Hippocampal formation (tissue), 2 donors: ENCODE measurements at places on chromosomes 6 and 20.
A peak's percentile ranks its signal among the peaks of the same experiment; 100 is the strongest.

DNA sequence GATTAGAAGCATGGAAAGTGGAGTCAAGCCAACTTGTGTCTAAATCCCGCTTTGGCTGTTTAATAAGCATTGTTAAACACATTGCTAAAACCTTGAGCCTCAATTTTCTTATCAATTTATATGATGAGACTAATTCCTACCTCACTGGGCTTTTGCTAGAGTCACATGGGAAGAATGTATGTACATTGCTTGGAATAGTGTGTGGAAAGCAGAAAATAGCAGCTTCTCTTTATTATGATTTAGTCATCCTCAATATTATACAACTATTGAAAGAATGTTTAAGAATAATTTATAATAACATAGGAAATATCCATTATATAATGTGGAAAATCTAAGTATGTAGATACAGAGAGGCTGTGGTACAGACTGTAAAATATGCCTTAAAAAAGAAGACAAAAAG, 313.0 kb upstream of the CDYL start:
- no peak for DNase-seq

- no peak for DNase-seq
These were observed 57.0 kb downstream of the PRR18 start for GRCh38 chr6:166251211-166251610.

- DNase-seq, result peak; percentile 54
These were observed 39.1 kb downstream of the TMX4 start for GRCh38 chr20:7980332-7981046.

DNA sequence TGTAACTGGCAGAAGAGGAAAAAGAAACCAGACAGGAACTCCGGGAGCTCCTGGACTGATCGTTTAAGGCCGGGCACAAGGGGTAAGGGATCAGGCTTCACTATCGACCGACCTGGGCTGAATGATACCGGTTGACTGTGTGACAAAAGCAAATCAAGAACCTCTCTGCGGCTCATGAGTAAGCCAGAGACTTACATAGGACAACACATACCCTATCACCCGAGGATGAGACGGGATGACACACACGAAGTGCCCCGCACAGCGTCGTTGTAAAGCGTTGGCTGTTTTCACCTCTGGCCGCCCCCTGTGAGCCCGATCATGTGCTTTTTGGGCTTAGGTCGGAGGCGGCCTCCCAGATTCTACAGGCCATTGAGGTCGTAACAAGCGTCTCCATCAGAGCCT, 695 bp upstream of the TGIF2 start:
- no peak for DNase-seq

DNA sequence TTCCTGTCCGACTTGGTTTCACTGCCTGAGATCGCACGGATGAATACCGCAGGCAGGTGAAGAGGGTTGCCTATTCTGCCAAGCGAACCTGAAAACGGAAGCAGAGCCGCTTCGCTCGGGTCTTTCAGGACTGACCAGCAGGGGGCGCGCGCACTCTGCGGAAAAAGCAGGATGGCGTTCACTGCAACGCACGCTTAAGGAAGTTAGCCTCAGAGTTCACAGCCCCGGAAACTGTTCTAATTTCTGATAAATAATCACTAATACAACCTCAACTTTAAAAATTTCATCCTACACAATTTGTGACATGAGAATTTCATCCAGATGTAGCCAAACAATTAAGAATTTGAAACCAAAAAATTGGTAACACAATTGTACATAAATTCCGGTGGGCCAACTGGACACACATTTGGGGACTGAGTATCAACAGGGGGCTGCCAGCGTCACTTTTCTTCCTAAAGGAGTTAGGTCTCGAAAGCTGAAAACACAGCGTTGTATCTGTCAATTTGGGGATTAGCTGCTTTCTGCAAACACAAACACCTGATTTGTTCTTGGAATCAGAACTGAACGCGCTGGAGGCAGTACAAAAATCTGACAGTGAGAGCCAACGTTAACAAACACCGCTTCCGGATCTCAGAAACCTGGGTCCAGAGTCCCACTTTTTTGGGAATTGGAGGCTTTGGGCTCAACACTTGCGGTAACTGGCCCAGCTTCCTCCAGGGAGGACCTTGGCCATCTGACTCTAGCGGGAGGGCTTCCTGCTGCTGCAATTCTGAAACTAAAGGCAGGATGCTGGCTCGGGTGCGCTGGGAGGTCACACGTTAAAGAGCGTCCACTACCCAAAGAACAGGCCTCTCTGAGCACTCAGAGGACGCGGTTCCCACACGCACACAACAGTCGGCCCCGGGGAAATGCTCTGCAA, 8.8 kb downstream of the PXDC1 start:
- DNase-seq, result peak; percentile 73

- no peak for DNase-seq
These were observed 14.0 kb upstream of the SCGN start for GRCh38 chr6:25637960-25638434.

DNA sequence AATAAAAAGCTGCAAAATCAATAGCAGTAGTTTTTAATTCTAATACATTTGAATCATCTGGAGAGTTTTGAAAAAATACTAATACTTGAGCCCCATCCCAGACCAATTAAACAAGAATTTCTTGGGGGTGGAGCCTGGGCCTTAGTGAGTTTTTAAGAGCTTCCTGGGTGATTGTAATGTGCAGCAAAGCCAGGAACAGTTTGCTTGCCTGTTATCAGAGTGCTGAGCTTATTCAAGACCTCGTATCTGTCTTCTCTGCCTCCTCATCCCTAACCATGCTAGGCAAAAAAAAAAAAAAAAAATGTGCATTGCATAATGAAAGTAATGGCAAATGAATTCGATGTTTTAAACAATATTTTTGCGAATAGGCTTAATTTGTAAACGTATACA, 36.4 kb upstream of the MYB start:
- no peak for DNase-seq

DNA sequence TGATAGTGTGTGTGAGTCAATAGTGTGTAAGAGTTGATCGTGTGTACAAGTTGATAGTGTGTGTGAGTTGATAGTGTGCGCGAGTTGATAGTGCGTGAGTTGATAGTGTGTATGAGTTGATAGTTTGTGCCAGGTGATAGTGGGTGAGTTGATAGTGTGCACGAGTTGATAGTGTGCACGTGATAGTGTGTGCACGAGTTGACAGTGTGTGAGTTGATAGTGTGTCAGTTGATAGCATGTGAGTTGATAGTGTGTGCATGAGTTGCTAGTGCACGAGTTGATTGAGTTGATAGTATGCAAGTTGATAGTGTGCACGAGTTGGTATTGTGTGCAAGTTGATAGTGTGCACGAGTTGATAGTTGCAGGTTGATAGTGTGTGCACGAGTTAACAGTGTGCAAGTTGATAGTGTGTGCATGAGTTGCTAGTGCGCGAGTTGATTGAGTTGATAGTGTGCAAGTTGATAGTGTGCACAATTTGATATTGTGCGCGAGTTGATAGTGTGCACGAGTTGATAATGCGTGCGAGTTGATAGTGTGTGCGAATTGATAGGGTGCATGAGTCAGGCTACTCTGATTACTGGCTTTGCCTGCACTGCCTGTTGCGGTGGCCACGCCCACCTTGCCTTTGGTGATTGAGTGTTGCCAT, 35.8 kb upstream of the IYD start:
- no peak for DNase-seq

DNA sequence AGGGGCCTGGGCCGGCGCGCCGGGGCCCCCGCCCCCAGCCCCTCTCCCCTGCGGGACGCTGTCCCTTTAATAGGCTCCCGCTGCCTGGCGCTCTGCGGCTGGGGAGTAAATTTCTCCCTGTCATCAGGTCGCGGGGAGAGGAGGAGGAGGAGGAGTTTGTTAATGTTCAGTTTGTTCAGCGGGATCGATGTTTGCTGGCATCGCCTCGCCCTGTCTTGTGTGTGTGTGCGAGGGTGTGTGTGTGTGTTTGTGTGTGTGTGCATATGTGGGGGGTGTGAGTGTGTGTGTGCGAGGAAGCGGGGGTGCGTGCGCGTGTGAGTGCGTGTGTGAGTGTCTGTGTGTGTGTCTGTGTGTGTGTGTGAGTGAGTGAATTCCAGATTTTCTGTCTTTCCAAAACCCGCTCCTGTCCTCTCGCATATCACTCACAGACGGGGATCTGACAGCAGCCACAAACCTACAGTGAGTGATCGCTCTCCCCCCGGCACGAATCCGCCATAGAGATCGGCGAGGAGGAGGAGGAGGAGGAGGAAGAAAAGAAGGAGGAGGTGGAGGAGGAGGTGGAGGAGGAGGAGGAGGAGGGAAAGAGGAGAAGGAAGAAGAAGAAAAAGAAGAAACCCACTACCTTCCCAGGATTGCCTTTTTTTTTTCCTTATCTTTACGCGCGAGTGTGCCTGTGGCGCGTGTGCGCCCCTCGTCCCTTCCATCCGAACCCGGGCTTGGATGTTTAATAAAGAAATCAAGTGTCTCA, at the start of gene TSHZ2:
TSS of gene TSHZ2 (plus strand) at position 169 of the 748 bp plus-strand sequence. CDS start 936 bp downstream, outside the sequence.
- no peak for DNase-seq

- DNase-seq, result no peak
These were observed 185.7 kb downstream of the CDKAL1 start for GRCh38 chr6:20719980-20720379.

DNA sequence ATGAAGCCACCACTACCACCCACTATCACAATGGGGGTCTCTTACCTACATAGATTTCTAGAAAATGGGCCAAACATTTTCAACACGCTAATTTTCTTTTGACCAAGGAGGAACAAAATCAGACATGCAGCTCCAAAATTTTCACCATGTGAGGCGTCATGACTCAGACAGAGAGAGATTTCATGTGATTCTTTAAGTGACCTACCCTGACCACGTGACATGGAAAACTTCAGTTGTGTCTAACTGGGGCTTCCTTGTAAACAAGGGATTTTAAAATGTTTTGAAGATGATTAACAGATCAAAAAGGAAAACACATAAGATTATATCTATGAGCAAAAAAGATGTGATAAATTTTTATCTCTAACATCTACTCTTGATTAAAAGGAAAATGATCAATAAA, 199.2 kb downstream of the TBXT start:
- DNase-seq, result no peak

GRCh38 chr6:7787137-7787608, 61.3 kb downstream of the BMP6 start:
- DNase-seq, result peak; percentile 22

DNA sequence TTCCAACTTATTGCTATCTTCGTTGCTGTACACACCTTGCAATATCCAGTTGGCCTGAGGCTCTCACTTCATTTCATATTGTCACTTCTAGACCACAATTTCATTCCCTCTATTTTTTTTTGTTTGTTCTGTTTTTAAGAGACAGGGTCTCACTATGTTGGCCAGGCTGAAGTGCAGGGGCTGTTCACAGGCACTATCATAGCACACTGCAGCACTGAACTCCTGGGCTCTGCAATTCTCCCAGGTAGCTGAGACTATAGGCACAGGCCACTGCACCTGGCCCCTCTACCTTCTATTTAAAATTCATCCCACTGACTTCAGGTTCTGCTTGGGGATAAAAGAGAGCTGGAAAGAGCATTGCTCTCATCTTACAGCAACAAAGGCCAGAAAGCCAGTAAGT, 4.7 kb upstream of the LINC00237 start:
- DNase-seq, result no peak

- DNase-seq, result no peak
These were observed 40.5 kb upstream of the ZBTB24 start for GRCh38 chr6:109523478-109523877.

- no peak for DNase-seq
These were observed 3.4 kb downstream of the MYT1 start for GRCh38 chr20:64167676-64168075.

DNA sequence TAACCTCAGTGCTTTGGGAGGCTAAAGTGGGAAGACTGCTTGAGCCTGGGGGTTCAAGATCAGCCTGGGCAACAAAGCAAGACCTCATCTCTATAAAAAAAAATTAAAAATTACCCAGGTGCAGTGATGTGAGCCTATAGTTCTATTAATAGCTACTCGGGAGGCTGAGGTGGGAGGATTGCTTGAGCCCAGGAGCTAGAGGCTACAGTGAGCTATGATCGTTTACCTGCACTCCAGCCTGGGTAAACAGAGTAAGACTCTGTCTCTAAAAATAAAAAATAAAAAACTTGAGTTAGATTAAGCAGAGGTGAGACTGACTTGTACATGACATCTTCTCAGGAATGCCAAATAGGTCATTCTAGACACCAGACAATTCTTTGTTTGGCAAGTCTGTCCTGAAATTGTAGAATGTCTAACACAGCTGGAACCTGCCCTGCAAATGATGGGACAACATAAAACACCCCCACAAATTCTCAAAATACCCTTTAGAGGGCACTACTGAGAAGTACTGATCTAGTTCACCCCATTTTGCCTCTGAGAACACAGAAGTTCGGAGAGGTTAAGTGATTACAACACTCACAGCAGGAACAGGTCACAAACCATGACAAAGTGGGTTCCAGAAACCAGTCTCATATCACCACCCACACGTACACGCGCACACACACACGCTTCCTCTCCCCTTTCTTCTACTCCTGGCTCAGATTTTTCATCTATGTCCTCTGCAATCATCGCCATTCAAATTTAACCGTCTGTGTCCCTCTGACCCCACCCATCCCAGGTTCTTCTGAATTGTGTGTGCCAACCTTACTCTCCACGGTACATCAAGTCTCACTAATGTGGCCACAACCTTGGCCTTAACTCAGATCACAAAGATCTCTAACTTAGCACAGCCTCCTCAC, 38.3 kb downstream of the ARHGAP18 start:
- DNase-seq, result no peak

DNA sequence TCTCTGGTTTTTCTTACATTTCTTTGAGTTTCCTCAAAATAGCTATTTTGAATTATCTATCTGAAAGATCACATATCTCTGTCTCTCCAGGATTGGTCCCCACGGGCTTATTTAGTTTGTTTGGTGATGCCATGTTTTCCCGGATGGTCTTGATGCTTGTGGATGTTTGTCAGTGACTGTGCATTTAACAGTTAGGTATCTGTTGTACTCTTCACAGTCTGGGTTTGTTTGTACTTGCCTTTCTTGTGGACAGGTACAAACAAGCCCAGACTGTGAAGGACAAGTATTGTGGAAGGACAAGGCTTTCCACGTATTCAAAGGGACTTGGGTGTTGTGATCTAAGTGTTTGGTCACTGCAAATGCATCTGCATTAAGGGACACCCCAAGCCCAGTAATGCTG, 49.9 kb upstream of the TOP1 start:
- DNase-seq, result no peak

DNA sequence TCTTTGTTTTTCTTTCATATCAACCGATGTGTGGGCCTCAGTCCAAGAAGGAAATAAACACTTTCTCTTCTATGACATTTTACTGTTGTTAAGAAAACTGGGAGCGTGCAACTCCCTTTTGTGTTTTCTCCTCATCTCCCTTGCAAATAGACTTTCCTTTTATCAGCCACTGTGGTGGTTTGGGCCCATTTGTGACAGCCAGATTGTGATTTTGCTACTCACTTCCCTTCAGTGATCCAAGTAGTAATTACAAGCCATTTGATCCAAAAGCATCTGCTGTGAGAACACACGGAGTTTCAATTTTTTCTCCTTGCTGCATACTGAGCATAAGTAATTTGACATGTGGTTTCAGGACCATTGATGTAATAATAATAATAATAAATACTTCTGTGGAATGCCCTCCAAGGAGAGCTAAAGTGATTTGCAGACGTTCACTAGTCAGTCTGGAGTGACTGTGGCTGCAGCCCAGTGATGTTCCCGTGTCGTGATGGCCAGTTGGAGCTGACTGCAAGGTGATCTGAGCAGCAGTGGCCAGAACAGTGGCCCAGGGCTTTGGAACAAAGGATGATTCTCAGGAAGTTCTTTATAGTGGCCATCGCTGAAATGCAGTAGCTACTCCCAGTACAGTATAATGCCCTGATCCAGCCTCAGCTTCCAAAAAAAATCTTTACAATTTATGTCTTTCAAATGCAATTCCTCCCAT, 91.9 kb upstream of the CLDN20 start:
- DNase-seq, result peak; percentile 16
